ENCODE measurements at places on chromosomes 1 and 21.
A peak's percentile ranks its signal among the peaks of the same experiment; 100 is the strongest.

DNA sequence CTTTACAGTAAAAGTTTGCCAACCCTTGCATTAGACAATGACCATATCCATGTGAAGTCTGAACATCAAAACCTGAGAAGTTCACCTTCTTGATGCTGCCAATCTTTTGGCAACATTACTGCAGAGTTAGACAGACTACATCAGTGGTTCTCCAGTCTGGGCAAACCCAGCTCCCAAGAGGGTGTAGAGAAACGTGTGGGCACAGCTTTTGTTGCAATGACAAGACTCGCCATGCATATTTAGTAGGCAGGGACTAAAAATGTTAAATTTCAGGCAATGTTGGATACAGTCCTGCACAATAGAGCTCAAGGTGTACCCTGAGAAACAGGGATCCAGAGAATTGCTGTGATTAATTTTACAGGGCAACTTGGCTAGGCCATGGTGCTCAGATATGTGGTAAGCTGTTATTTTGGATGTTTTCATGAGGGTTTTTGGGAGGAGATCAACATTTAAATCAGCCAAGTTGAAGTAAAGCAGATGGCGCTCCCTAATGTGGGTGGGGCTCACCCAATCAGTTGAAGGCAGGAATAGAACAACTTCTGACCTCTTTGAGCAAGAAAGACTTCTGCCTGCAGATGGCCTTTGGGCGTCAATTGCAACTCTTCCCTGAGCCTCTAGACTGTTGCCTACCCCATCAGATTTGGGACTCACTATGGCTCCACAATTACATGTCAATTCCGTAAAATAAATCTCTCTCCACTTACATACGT, 37.6 kb upstream of the CLDN14 start:
- no peak for DNase-seq

GRCh38 chr1:228304225-228304624, 96.4 kb downstream of the OBSCN start:
- no peak for DNase-seq

- DNase-seq, result no peak
Measured at GRCh38 chr21:16070207-16070651, 340.4 kb downstream of the USP25 start.

GRCh38 chr1:21077085-21077484, 99.6 kb downstream of the EIF4G3 start:
- no peak for DNase-seq

DNA sequence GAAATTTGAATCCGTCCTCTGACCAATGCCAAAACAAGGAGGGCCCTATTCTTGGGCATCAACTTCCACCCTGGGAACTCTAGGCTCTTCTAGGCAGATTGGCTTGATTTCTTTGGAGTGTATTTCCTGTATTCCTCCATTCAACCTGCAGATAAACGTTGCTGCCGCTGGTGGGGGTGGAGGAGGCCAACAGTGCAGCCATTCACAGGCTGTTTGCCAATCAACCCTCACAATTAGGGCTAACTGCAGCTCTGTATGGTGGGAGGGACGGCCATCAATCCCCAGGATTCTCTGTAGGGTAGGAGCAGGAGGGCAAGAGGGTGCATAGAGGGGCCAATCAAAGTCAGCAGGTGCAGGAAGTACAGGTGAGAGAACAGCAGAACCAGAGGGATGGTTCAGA, 273.1 kb upstream of the PROX1 start:
- no peak for DNase-seq

GRCh38 chr1:15923241-15923640, 52.7 kb downstream of the ZBTB17 start:
- DNase-seq, result no peak

DNA sequence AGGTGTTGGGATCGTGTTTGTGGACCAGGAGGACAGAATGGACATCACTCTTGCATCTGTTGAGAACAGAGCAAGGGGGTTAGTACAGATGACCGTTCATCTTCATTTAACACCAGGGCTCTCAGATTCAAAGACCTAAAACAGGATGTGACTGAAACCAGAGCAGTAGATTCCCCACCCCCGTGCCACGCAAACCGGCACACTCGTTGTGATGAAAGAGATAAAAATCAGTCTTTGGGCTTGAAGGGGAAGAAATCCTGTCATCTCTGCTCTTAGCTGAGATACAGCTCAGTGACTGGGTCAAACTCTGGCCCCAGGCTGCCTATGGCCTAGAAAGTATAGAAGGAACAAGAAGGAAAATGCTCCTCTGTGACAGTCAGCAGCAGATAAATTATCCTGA, 146.2 kb upstream of the KRTAP19-8 start:
- DNase-seq, result peak; percentile 24

- no peak for DNase-seq
Measured at GRCh38 chr1:63790989-63791388, 17.2 kb downstream of the ROR1 start.
